NCI-H1092 (cell line): ENCODE measurements at places on chromosomes 1 and 21.

DNA sequence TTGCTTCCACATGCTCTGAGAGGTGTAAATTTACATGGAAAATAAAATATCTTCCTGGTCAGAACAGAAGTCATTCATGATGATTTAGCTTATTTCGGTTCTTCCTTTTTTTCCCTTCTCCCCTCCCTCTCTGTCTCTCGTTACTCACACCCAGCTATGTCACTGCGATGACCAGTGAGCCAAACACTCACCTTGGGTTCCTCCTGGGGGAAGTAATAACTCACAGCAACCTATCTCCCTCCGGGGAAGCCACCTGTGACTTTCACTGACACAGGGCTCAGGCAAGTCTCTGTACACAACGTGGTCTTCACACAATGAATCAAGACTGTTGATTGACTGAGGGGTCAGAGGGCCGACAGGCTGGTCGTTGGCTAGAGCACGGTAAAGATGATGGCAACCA lies 135.3 kb upstream of the VANGL1 start:
- no peak for DNase-seq

- no peak for DNase-seq
Observed at GRCh38 chr1:26529405-26529654, 231 bp upstream of the RPS6KA1 start.

DNA sequence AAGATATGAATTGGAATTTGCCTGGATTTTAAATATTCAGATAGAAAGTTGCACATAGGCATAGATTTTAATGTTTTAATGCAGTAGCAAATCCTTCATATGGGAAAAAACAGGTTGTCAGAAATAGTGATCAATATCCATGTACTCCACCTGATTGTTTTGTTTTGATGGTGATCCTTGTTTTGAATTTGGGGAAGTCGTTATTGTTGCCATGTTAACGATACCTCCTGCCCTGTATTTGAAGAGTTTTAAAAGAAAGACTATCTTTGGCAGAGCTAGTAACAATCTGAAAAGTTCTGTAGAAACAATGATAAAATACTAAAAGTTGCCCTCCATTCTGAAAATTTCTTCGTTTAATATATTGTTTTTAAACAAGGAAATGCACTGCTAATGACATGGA lies 1.1 kb downstream of the CEP350 start:
- no peak for DNase-seq

- DNase-seq: no peak
Observed at GRCh38 chr1:109653306-109653705, 2.6 kb upstream of the GSTM4 start.

GRCh38 chr1:19878637-19878985 lies 3.6 kb upstream of the OTUD3 start:
- no peak for DNase-seq

DNA sequence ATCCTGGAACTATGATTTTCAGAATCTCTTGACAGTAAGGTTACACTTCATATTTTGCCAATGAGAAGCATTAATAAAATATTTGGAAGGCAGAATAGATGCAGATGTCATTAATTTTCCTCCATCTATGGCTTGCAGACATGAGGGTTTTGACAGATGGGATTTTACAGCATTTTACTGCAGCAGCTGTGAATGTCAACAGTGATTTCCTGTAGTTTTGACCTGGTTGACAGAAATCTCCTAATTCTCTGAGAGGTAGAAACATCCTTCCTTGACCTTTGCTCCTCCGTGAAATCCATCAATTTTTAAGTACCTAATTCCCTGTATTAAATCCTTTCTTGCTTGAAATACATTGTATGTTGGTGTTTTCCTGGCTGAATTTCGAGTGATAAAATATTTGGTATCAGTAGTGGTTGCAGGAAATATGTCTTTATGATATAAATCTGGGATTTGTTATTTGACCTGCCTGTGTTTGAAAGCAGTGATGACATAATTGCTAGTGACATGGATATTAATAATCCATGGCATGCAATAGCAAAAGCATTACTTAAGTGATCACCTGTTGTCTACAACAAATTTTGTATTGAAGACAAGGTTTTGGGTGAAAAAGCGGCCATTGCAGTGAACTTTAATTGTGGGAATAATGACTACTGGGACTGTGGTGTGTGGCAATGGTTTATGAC lies 73.9 kb downstream of the HLX start:
- DNase-seq: no peak

- no peak for DNase-seq
Observed at GRCh38 chr1:182113879-182114626, 52.5 kb upstream of the ZNF648 start.

DNA sequence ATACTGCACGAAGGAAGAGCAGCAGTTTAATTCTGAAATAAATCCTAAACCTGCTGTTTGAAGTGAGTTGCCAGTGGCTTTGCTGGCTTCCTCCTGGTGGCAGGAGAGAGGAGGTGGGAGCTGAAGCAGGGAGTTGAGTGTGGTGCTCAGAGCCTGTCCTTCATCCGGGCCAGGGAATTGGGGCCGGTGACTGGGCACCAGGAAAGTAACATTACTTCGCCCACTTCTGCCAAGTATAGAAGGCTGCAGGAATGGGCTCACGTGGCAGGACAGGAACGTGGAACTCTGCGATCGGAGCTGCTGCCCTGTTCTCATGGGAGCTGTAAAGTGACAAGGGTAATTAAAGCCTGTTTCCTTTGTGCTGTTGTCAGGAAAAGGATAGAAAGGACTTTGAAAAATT lies 8.7 kb downstream of the TOR3A start:
- DNase-seq: no peak

DNA sequence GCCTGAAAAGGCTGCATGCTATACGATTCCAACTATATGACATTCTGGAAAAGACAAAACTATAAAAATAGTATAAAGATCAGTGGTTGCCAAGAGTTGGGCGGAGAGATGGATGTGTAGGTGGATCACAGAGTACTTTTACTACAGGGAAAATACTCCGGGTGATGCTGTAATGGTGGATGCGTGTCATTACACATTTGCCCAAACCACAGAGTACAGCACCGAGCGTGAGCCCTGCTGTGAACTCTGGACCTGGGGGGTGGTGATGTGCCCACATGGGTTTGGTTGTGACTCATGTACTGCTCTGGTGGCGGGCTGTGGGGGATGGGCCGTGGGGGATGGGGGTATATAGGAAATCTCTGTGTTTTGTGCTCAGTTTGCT lies 162.7 kb upstream of the COL6A1 start:
- no peak for DNase-seq

GRCh38 chr1:29237852-29238619 lies 1.7 kb downstream of the PTPRU start:
- DNase-seq: no peak

DNA sequence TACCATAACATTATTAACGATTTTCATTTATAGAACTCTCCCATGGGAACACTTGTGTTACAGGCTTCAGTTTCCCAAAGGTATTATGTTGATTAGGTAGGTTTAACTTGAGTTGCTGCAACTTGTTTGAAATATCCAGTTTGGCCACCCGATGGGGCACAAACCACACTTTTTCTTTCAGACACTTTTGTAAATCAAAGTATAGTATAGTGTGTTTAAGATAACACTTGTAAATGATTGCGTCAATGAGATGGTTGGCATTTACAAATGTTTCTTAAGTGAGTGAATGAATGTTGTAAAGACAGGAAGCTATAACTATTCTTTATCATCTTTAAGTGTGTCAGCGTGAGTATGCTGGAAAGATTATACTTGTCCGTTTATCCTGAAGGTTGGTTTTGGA lies 4.3 kb downstream of the XPR1 start:
- no peak for DNase-seq

DNA sequence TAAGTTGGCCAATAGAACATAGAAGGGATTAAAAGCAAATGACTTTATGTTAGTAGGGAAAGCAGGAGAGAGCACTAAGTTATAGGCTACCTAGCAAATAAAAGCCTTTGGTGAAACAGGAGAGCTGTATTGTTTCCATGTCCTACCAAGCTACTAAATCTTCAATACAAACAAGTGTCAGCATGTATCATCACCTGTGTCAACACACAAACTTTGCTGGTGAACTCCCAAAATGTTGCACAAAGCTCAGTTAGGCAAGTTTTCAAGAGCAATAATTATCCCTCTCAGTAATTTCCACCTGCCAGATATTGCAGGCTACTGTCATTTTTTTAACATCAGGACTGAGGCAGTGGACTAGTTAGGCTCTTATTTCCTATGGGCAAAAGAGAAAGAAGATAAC lies 77.7 kb upstream of the ADAM30 start:
- no peak for DNase-seq

DNA sequence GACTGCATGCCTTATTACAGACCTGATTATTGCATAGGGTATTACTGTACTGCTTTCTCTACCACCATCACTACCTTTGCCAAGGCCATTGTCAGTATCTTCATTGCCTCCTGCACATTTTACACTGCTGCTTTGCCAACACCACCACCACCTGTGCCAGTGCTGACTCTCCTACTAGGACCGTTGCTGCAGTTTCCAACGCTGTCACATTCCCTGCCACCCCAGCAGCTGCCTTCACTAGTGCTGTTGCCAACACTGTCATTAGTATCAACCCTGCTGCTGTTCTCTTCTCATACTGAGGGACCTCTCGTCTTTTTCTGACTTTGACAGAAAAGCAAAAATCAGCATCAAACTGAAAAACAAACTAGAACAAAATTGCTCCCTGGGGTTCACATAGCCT lies 394.9 kb upstream of the B3GALT2 start:
- no peak for DNase-seq

GRCh38 chr1:244067893-244068292 lies 16.8 kb downstream of the ZBTB18 start:
- DNase-seq: no peak

- no peak for DNase-seq
Observed at GRCh38 chr1:226664413-226665101, 74.5 kb downstream of the ITPKB start.
